GM12892 (cell line): ENCODE measurements at places on chromosomes 7 and 10.

DNA sequence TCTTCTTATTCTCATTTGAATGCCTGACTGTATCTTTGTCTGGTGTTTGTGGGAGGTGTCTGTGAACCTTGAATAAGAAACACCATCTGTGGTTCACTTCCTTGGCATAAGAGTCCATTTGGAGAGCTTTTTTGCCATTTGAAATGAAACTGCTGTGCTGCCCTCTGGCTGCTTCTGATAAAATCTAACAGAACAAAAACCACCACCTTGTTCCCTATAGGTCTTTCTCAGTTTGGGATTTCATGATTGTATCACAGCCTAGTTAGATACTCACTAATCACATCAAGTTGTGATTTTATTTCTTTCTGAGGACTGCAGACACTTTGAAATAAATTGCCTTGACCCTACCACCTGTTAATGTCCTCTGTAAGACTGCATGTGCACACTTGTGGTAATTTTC is 102.7 kb upstream of the FAM13C start:
- DNase-seq: no peak

DNA sequence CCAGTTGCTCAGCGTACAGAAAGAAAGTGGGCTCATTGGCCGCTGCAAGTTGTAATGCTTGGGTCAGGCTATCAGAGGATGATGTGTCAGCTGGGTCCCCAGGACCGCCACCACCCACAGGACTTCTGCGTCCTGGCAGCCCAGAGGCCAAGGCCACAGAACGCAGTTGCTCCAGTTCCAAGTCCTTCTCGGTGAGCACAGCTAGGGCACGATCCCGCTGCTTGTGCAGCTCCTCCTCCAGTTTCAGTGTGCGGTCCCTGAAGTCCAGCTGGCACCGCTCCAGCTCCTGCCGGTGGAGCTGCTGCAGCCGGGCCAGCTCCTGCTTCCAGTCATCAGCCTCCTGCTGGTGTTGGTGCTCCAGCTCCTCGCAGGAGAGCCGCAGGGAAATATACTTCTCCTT is 3.0 kb downstream of the GCC1 start:
- no peak for DNase-seq

GRCh38 chr10:87646935-87647334 is 12.7 kb upstream of the PAPSS2 start:
- DNase-seq: no peak

DNA sequence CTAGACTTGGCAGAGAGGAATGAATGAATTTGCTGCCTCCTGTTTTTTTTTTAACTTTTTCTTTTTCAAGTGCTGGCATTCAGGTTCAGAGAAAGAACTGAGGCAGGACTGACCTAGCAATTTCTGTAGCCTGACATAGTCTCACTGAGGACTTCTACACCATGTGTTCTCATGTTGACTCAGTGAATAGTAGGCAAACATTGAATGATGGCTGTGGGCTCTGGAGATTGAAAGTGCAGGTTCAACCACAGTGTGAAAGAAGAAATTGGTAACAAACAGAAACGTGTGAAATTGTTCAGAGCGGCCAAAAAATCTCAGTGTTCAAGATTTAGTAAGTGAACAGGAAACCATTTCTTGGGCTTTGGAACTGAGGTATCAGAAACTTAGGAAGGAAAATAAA is 322.4 kb upstream of the GHITM start:
- no peak for DNase-seq

- no peak for DNase-seq
These were observed 217.8 kb upstream of the AGK start for GRCh38 chr7:141333459-141333858.

GRCh38 chr7:34136698-34137097 is 231.4 kb downstream of the BMPER start:
- no peak for DNase-seq

DNA sequence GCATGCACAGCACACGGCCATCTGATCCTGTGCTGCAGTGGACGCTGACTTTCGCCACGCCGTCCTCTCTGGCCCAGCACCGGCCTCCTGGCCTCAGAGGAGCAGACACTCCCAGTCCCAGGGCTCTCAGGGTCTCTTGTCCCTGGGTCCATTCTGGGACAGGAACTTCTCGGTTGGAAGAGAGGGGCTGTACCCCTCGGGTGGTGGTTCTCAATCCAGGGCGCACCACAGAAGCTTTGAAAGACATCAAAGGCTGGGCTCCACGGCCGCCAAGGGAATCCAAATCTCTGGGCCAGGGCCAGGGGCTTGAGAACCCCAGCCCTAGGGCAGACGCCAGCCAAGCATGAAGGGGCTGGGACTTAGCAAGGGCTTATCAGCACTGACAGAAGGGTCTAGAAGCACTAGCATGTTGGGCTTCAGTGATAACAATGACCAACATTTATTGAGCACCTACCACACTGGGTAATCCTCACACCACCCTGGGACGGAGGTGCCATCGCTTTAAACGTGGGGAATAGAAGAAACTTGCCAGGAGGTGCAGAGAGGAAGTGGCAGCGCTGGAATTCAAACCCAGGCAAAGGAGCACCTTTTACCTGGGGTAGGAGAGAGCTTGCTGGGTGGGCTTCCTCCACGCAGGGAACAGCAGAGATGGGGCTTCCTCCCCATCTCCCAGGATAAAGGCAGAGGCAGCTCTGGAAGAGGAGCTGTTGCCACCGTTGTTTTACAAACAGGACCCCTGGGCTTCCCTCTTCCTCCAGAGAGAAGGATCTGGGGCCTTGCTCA is 1.8 kb upstream of the PYROXD2 start:
- DNase-seq: no peak

- DNase-seq: no peak
These were observed 19.5 kb downstream of the CHN2 start for GRCh38 chr7:29214056-29214455.
